ENCODE measurements at places on chromosomes 1 and 21.

DNA sequence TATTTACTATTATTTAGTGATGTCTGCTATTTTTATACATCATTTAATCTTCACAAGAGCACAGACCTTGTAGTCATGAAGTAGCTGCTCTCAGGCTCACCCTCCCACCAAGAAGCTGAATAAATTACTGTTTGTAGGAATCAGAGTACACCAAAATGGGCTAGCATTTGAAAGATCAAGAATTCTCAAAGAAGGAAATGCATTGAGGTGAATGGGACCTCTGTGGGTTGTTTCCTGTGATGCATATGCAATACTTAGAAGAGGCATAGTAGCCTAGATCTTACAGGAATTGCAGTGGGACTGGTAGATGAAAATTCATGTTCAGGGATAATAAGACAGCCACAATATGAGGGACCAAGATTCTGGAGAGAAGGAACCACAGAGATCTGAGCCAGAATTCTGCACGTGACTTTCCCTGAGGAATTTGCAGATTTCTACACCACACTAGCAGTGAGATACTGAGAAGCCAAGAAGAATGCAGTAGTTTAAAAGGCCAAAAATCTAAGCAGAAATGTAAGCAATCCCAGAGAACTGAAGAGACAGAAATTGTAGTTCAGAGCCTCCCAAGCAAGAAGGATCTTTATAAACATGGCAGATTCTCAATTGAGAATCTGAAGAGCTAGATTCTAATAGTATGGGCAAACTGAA is 307.0 kb downstream of the ST6GALNAC3 start:
- DNase-seq, result no peak

DNA sequence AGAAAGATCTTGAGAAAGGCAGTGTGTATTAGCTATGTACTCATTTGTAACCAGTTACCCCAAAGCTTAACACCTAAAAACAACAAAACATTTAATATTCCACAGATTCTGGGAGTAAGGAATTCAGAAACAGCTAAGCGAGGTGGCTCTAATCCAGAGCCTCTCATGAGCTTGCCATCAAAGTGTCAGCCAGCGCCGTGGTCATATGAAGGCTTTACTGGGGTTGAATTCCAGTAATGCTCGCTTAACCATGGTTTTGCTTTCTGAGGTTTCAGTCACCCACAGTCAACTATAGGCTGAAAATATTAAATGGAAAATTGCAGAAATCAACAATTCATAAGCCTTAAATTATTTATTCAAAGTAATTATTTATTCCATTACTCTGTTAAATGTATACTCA is 101.8 kb downstream of the CLIC6 start:
- DNase-seq, result no peak

GRCh38 chr21:43287795-43288755 is 119.3 kb downstream of the CRYAA start:
- no peak for DNase-seq

DNA sequence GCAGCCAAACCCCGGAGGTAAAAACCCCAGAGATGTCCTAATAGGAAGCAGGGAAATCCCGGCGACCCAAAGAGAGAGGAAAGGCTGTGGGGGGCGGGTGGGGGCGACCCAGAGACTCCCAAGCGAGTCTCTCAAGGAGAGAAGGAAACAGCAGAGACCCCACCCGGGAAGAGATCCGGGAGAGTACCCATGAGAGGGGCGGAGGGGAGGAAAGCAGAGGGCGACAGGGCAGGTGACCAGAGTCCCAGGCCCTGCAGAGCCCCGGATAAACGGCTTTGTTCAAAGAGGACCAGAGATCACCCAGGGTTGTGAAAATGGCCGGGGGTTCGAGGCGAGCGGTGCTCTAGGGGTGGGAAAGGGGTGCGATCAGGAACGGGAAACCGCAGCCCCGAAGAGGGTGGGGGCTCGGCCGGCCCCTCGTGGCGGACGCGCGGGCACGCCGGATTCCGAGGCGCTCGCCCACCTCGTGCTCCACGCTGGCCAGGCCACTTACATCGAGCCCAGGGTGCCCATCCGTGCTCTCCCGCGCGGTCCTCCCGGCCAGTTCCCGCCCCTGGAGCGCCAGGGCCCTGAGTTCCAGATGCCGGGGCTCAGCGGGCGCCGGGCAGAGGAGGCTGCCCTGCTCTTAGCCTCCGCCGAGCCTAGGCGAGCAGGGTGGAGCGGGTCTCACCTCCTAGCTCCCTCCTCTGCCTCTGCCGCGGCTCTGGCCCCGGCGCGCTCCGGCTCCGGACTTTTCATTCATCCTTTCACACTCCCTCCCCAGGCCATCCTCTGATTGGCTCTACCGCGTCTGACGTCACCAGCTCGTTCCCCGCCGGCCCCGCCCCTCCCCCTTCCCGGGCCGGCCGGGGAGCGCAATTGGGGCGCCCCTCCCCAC is 52.3 kb downstream of the RHBG start:
- peak; percentile 93 for DNase-seq

- no peak for DNase-seq
These were observed 14.6 kb upstream of the AHDC1 start for GRCh38 chr1:27618341-27619082.

DNA sequence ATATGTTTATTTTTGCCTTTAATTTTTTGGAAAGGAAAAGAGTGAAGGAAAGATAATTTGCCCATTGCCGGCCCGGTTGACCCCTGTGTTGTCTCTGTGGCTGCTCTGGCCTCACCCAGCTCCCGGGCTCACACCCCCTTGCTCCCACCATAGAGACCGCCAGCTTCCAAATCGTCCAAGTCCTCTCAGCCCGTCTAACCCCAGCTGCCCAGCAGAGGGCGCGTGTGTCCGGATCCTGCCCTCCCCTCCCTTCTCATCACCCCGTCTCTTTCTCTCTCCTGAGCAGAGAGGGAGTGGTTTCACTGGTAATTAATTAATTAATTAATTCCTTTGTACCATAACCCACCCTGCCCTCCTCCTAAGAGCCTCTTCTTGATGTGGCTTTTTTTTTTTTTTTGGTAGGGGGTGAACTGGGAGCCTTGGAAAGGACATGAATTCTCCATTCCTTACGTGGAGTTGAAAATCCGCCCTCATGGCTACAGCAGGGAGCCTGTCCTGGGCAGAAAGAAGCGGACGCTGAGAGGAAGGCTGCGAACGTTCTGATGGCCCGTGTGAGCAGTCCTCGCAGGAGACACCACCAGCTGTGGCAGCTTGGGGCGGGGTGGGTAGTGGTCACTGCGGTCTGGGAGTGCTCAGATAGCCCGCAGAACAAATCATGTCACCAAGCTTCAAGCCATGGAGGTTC is 45.9 kb downstream of the KIAA0040 start:
- peak; percentile 85 for DNase-seq

DNA sequence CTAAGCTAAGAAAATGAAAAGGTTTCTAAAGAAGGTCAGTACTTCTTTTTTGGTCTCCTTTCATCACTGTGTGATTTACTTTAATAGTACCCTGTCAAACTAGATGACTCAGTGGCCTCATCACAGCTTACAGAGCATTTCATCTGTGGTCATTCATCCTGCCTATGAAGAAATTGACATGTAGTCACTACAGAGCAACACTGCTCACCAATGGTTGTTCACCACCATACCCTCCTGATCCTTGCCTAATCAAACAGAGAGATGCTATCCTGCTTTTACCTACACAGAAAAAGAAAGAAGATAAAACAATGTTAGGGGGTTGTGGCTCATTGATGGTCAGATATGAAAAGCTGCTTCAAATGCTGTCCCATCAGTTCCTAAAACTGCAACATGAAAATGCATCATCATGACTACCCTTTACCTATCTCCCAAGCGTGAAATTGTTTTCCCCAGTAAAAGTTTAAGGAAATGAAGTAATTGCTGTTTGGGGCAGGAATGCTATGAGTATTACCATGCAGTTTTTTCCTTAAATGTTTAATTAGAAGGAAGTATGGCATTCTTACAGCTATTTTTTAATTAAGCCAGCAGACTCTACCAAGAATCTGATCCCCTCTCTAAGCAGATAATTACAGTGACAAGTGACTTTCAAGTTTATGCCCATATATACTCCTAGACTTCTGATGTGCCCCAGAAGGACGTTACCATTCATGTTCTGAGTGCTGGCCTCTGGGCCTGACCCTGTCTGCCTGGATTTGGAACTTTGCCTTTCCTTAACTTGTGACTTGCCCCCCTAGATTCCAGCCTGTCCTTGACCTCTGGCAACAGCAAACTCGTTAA is 46.1 kb upstream of the FBXO28 start:
- no peak for DNase-seq

GRCh38 chr1:110206261-110206920 is 3.7 kb upstream of the KCNC4 start:
- DNase-seq, result no peak

DNA sequence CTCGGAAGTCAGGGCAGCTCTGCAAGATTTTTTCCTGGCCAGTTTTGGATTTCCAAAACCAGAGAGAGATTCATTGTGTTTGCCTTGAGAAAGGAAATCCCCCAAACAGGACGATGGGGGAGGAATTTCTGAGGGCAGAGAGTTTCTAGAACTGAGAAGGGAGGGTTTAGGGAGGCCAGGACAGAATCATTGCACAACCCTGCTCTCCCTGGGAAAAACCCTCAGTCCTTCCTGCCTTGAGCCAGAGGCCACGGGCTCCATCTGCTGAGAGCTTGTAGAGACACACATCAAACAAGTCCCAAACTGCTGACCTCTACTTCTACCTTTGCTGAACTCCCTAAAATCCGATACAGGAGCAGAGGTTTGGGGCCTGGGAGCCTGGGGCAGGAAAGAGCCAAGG is 99.7 kb downstream of the NMNAT2 start:
- DNase-seq, result peak; percentile 61

- DNase-seq, result no peak
These were observed 41.4 kb downstream of the URB1 start for GRCh38 chr21:32351428-32351827.

DNA sequence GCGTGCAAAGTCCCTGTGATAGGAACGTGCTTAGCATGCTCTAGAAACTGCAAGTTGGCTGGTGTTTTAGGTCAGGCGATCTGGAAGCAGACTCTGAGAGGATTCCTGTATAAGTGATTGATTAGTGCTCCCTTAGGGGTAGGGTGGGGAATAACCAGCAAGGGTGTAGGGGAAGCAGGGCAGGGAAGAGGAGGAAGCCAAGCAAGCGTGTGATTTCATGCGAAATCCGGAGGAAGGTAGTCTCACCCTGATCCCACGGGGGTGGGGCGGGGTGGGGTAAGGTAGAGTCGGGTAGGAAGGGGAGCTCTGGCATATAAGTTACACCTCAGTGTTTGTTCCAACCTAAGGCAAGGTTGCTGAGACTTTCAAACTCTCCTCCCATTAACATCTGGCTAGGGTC is 24.9 kb upstream of the CTPS1 start:
- no peak for DNase-seq

DNA sequence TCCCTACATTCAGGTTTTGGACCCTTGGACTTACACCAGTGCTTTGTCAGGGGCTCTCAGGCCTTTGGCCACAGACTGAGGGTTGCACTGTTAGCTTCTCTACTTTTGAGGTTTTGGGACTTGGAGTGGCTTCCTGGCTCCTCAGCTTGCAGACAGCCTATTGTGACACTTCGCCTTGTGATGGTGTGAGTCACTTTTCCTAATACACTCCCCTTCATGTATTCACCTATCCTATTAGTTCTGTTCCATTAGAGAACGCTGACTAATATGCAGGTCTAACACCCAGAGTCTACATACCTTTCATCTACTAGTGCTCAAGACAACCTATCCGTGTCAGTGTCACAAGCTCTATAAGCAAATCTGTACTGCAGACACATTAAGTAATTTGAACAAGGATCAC is 605.3 kb downstream of the KCNT2 start:
- no peak for DNase-seq

DNA sequence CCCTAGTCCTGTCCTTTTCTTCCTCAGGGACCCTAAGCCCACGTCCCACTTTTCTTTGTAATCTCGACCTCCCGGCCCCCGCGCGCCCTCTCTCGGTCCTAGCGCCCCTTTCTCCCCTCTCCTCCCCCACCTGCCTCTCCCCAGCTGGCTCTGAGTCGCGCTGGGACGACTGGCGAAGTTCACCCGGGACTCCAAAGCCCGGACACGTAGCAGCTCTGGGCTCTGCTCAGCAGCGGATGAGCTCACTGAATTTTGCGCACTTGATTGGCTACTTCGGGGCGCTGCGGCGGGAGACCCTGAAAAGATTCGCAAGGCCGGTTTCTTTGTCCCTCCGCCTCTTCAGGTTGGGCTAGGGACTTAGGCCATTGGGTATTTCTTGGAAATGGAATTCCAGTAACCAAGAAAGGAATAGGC is 16.3 kb upstream of the ACKR1 start:
- DNase-seq, result peak; percentile 95

DNA sequence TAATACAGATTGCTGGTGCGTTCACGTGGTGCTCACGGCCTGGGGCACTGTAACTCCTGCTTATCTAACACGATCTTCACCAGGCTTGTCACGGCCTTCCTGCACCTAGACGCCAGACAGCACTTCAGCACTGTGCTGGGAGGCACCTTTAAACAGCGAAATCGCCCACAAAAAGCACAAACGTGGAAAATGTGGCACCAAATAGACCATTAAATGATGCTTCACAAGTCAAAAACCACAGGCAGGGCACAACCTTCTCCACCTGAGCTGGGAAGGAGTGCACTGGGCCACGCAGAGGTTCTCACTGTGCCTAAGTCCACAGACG is 20.0 kb downstream of the IBA57 start:
- DNase-seq, result no peak

DNA sequence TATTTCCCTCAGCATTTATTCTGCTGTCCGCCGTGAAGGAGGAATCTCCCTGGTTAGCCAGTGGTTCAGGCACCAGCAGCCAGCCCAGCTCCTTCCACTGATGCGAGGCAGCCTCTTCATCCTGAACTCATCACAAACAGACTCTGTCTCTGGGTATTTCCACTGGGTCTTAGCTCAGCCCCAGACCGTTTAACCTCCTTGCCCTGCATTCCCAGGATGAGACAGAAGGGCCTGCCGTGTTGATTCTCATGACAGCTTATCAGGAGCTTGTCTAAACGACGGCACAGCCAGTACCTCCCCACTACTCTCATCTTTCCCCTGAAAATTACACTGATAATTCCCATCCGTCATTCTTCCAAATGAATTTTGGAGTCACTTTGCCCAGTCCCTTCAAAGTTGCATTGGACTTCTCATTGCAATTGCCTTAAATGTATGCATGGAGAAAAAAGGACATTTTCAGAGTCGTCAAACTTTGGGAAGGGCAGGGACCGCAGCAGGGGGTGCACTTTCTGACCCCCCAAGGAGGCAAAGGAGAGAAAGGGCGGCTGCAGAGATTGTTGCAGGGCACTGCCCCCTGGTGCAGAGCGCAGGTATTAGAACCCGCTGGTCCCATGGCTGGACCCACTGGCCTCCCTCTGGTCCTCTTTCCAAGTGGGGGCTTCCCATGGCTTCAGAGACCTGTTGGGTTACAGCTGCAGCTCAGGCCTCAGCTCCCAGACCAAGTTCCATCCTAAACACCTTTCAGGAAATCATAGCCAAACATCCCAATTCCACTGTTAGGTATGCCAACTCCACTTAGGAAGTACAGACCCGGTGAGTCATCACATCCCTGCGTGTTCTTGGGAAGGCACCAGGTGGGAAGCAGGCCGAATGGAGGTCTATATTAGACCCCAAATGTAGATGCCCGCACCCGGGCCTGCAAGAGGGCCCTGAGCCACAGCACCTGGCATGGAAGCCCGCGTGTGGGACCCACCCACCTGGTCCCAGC is 3.7 kb upstream of the MEGF6 start:
- DNase-seq, result peak; percentile 70

- DNase-seq, result no peak
These were observed 147.1 kb downstream of the ASTN1 start for GRCh38 chr1:177017287-177017852.

GRCh38 chr1:79517470-79518224 is 511.1 kb upstream of the ADGRL4 start:
- no peak for DNase-seq

Data from neural progenitor cell (in vitro differentiated cells).